Suppressor macrophage (primary cell): ENCODE measurements at places on chromosomes 5 and 9.
A peak's percentile ranks its signal among the peaks of the same experiment; 100 is the strongest.

DNA sequence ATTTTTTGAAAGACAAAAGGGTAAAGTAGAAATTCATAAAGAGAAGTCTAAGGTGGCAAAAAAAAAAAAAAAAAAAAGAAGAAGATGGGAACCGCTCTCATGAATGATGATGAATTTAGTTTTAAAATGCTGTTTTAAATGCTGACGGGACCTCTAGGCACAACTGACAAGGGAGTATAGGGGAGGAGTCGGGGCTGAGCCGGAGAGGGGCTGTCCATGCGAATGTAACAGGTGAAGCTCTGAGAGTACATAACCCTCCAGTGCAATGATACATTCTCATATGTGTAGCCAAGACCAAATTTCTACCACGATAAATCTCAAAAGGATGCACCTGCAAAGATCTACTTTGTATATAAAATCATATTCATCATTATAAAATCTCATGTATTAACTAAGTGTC, 71.7 kb downstream of the GLIS3 start:
- DNase-seq = no peak

DNA sequence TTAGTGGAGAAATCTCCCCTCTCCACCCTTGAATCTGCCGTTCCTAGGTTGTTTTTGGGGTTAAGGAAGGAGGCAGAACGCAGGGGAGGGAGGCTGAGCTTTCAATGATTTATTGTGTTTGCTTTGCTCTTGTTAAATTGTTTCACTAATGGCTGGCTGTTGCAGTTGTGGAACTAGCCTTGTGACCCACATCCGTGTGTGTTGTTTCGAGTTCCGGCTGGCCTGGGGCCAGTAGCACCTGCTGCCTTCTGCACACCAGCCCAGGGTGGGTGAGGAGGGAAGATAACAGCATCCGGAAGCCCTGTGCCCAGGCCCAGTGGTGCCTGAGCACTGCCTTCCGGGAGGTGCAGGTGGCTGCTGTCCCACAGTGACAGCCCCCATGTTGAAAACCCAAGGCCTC, 3.6 kb downstream of the ERGIC1 start:
- peak; percentile 56 for DNase-seq

DNA sequence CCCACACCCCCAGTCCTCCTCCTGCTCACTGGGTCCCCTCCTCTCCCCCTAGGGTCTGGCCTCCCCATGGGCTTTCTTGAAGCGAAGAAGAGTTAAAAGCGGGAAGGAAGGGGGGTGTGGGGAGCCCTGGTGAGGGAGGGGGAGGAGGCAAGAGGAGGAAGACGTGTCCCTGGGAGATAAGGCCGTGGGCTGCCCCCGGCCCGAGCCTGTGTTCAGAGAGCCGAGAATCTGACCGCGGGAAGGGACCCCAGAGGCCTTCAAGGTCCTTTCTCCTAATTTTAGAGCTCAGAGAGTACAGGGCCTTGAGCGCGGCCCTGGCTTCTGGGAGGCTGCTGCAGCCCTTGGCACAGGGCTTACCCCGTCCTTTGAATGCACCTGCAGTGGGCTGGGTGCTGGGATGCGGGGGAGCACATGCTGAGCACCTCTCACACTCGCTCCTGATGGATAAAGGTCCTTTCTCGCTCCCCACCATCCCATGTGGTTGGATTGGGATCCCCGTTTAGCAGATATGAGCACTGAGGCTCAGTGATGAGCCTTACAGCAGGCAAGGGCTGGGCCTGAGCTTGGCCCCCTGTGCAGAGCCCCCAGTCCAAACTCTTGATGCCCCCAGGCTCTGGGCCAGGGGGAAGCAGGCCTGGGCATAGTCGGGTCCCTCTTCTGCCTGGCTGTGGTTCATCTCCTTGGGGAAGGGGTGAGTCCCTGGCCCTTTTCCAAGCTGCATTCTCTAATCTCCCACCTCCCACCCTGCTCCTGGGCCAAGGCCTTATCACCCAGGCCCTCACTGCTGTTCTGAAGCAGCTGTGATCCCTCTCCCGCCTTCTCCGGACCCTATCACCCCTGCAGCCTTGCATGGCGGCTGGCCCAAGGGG, 5.9 kb downstream of the GFI1B start:
- DNase-seq = no peak

DNA sequence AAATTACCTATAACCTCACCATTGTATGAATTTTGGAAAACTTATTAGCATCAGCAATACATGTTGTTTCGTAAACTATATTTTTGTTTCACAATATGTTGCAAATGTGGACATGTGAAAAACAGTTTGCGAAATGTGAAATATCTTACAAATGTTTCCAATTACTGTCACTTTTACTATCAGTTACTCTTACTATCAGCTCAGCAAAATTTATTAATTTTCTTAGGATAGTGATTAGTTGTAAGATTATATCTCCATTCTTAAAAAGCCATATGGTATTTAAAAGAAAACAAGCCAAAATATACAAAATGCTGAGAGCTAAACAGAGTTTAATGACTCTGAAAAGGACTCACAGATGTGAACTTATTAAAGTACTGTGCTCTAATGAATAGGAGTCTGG, 111.9 kb upstream of the LPAR1 start:
- no peak for DNase-seq

DNA sequence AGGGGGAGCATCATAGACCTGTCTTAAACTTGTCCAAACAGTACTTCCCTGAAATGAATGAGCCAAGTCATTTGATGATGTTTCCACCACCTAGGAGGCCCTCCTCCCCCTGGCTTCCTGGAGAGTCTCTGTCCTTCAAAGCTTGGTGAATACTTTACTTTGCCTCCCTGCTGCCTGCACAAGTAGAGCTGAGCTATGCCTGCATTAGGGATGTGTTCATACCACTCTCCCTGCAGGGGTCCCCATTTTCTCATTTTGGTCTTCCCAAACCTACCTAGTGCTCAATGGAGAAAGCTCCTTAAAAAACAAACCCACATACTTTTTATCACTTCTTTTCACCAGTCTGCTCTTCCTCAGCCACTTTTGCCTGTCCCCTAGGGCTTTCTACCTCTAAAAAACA, 7.7 kb downstream of the CCNI2 start:
- no peak for DNase-seq

GRCh38 chr9:120928483-120929228, 2.1 kb upstream of the TRAF1 start:
- peak; percentile 36 for DNase-seq

- DNase-seq = no peak
Observed at GRCh38 chr5:52864884-52865283, 77.2 kb downstream of the ITGA1 start.

- no peak for DNase-seq
Observed at GRCh38 chr5:68740226-68740910, 353.4 kb upstream of the SLC30A5 start.

GRCh38 chr5:145920542-145921210, 15.7 kb upstream of the SH3RF2 start:
- DNase-seq = no peak
